ENCODE measurements at places on chromosomes 11 and 22.

DNA sequence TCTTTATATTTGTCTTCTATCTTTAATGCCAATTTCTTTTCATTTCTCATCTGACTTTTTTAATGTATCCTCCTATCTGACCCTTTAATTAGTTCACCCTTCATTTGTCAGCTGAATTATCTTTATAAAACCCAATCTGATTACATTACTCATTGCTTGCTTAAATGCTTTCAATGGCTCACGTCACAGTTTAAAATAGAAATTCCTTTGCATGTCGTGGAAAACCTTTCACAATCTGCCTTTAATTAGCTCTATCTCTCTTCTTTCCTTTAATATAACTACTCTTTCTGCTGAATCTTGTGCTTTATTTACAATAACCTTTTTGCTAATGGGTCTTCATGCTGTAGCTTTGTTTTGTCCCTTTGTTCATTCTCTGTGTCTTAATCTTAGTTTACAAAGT, 125.7 kb downstream of the DYNC2H1 start:
- peak; percentile 49 for DNase-seq

- DNase-seq: no peak
These were observed 6.2 kb downstream of the SMTNL1 start for GRCh38 chr11:57543593-57543992.

DNA sequence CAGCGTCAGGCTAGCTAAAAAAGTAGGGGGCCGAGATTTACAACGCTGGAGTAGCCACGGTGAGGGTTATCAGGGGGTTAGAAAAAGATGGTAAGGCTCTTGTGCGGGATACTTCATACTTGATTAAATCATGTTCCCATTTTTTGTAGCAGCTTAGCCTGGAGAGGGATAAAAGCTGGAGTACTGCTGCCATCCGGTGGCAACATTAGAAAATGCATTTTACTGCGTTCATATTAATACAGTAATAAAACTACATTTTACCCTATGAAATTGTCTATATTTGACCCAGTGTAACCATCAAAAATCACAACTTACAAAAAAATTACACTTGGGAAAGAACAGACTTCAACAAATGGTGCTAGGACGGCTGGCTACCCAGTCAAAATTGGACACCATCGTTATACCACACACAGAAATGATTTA, 17.3 kb downstream of the RPUSD4 start:
- DNase-seq: no peak

DNA sequence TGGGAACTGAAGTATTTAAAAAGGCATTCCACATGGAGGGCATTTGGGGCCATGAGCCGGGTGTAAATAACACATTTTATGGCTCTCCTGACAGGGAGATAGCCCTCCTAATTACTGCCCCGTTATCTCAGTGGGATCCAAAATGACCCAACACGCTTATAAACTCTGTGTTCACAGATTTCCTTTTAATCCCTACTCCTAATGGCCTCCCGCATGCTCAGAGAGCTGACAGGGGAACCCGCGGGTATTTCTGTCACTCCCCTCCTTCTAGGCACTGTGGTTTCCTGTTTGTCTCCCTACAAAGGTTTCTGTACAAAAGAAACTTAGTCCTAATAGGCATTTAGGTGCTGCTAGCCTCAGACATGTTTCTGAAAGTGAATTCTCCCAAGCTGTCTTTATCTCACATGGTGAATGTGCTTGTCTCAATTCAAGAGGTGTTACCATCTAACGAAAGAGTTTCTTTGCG, 202.8 kb upstream of the SEZ6L start:
- no peak for DNase-seq

DNA sequence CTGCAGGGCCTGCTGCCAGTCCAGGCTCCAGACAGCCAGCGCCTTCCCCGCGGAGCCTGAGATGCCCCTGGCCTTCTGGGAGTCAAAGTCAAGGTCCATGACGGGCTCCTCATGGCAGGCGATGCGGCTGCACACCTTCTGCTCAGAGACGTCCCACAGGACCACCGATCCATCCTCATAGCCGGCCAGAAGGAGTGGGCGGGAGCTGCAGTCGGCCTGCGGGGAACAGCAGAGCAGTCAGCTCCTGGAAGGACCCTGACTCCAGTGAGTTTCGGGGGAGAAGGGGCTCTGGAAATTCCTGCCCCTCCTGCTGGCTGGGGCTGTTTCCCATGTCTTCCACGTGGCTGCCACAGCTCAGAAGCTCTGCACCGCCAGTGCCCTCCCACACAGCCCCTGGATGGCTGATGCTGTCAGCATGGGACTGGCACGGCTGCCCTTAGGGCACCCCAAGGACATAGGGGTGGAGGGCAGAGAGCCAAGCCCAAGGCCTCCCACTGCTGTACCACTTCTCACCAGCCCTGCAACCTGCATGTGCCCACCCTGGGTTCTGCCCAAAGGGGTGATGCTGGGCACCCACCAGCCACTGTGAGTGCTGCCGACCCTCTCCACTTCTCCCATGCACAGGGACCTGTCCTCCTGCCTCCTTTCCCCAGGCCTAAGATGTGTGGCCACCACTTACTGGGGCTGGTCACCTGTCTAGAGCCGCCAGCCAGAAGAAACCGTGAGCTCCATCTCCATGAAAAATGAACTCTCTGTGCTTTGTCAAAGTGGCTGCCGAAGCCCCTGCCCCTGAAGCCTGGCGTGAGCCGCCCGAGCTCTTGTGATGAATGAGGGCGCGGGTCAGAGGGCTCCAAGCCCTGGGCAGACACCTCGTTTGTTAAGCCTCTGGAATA, 41.7 kb downstream of the TBX1 start:
- DNase-seq: no peak

DNA sequence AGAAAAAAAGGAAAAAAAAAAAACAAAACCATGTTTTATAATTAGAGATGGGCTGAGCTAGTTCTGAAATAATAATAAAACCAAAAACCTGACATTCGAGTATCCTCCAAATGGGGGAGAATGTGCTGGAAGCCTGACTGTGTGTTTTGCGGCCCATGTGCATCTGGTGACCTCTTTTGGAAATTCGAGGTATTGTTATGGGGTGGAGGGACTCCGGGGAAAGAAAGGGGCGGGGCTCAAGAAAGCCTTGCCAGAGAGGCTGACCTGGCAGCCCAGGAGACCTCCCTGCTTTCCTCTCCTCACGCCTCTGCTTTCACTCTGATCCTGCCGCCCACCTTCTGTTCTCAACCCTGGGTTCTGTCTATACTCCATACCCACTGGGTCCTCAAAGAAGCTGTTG, 72.9 kb downstream of the CTTN start:
- no peak for DNase-seq
